ENCODE measurements at places on chromosomes 12 and 14.

- no peak for DNase-seq
Measured at GRCh38 chr14:104123879-104124278, 14.5 kb upstream of the KIF26A start.

- DNase-seq = no peak
Measured at GRCh38 chr14:77123381-77124325, 17.9 kb downstream of the ZDHHC22 start.

DNA sequence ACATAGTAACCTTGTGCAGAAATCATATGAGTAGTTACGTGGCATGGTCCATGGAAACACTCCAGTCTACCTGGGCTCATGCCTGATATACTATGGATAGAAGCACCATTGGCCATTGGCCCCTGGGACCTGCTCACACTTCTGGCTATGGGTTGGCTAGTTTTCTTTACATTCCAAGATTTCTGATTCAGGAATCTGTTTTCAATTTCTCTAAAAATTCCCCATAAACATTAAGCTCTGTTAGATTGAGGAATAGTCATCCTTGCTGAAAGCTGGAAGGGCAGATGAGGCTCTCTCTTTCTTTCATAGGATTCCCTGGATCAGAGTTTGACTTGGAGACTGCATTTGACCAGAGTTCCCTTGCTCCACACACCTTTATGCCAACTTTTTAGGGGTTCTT, 37.3 kb upstream of the RAP1B start:
- DNase-seq = no peak

- no peak for DNase-seq
Measured at GRCh38 chr12:104180374-104180773, 35.2 kb upstream of the TXNRD1 start.

GRCh38 chr14:28771168-28771567, 4.6 kb downstream of the FOXG1 start:
- no peak for DNase-seq

DNA sequence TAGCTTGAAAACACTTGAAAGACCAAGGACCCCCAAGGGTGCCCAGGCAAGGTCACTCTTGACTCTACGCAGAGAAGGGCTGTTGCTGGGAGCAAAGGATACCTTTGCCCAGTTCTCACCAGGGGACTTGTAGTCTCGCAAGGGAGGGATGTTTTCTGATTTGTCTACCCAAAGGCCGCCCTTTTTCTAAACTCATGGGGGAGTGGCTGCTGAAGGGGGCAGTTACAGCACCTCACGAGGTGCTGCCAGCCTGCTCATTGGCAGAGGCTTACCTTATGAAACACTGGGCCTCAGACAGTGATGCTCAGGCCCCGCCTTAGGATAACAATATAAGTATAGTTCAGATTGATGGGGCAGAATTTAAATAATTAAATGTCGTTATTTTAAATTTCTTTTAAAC, 107.0 kb downstream of the ETV6 start:
- DNase-seq = no peak

DNA sequence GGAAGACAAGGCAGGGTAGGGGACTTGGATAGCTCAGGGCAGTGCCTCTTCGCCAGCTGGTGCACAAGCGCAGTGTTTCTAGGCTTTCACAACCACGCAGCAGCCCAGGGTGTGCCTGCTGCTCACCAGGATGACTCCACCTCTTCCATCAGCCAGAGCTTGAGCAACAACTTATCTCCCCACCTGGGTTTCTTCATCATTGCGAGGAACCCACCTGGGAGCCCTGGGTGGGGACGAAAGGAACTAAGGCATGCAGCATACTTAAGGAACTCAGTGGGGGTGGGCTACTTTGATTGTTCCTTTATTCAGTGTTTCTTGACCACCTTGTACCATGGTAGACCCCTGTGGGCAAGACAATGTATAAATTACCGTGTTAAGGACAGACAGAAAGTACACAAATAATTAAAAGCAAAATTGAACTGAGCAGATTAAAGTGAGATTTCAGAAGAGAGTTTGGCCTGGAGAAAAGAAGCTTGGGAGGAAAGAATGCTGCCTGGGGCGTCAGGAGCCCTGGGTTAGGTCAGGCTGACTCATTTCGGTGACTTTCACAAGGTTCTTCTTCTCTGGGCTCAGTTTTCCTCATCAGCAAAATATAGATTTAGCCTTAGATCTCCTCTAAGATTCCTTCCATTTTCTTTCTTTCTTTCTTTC, 22.9 kb downstream of the KRT18 start:
- no peak for DNase-seq

DNA sequence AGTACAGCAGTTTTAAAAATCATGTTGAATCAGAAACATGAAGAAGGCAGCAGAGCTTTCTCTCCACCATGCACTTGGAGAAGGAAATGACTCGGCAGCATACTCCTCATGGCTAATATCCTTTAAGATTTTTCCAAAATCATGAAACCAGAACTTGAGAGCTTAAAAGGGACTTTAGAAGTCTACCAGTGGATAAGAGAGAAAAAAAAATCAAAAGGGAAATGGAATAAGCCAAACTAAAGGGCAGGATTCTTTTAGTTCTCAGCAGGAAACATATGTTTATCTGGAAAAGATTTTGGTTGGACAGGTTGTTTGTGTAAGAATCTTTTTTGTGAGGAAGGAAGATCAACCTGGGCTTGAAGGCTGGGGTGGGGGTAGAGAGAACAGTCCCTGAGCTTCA, 111.8 kb downstream of the PRKCH start:
- DNase-seq = no peak

DNA sequence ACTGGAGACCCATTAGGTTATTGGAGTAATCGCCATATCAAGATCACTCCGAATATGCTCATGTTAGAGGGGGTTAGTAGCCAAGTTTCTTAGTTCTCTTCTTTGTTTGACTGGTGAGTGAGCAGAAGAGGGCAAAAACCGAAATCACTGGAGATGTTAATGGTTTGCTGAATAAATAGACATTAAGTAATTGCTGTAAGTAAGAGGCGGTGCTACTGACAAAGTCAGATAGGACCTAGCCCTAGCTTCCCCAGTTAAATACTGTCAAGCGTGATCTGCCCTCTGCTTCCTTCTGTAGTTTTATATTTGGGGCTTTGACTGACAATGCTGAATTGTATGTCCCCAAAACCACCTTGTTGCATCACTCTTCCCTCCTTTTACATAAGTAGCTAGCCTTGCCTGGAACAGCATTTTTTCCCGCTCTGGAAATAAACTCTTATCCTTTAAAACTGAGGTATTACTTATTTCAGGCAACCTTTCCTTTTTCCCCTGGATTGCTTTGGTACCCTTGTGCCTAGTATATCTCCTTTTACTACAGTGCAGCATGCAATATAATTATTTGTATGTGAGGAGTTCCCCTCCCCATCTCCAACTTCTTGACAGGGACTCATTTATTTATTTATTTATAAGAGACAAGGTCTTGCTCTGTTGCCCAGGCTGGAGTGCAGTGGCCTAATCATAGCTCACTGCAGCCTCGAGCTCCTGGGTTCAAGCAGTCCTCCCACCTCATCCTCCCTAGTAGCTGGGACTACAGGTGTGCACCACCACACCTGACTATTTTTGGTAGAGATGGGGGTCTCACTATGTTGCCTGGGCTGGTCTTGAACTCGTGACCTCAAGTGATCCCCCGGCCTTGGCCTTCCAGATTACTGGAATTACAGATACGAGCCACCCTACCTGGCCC, 1.4 kb downstream of the SNRPF start:
- no peak for DNase-seq

- no peak for DNase-seq
Measured at GRCh38 chr14:103508521-103509329, 13.9 kb downstream of the CKB start.

- no peak for DNase-seq
Measured at GRCh38 chr12:48940181-48940580, 14.9 kb upstream of the FKBP11 start.

- DNase-seq = no peak
Measured at GRCh38 chr12:92516277-92516600, 186.6 kb upstream of the PLEKHG7 start.

DNA sequence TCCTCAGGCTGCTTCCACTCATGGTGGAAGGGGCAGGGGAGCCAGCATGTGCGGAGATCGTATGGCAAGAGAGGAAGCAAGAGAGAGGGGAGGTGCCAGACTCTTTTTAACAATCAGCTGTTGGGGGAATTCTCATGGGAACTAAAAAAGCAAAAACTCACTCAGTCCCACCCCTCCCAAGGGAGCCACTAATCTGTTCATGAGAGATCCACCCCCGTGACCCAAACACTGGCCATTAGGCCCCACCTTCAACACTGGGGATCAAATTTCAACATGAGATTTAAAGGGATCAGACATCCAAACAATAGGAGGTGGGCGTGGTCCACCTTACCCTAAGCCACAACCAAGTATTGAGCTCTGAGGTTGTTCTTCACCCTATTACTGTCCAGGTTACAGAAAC, 375.1 kb downstream of the GRIN2B start:
- no peak for DNase-seq

DNA sequence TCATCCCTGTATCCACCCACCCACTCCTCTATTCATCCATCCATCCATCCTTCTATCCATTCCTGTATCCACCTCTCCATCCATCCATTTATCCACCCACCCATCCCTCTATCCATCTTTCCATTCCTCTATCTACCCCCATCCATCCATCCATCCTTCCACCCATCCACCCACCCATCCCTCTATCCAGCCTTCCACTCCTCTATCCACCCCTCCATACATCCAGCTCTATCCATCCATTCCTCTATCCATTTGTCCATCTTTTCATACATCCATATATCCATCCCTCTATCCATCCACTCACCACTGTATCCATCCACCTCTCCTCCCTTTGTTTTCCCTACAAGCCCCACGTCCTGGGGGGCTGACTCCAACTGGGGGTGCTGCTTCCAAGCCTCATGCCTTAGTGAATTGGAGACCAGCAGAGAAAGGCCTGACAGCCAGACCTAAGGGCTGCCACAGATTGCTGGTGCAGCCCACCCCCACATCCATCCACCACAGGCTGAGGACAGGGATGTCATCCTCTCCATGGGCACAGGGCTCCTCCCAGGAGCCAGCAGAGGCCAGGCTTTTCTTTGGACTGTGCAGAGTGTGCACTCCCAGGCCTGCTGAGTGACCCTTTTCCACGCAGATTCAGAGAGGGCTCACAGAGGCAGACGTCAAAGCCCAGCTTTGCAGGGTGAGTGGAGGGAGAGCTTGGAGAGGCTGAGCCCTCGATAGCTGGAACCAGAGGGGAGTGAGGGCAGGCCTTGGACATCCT, 18.9 kb upstream of the GPR132 start:
- DNase-seq = no peak

GRCh38 chr12:124279846-124280360, 15.0 kb upstream of the RFLNA start:
- DNase-seq = no peak

DNA sequence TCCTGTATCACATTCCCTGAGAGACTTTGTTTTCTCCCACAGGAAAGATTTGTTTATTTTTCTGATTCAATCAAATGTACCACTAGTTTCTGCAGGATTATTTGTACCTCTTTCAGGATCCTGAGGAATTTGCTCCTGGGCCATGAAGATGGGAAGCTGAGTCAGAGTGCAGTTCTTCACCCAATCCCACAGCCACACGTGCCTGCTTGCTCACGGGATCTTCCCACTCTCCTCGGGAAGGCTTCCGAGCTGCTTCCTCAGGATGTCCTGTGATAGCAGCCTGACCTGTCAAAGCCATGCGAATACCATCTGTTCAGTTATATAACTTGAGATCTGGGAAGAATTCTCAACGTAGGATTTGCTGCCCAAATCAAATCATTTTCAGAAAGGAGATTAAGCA, 41.8 kb upstream of the HIF1A start:
- peak; percentile 77 for DNase-seq

DNA sequence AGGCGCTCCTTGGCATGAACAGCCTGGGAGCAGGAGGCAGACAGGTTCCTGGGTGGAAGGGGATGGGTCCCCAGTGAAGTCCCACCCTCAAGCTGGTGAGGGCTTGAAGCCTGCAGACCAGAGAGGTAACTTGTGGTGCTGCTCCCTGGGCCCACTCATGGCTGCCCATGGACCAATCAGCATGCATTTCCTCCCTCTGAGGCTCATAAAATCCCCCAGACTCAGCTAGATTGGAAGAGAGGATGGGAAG, 50.2 kb downstream of the A2M start:
- DNase-seq = no peak

DNA sequence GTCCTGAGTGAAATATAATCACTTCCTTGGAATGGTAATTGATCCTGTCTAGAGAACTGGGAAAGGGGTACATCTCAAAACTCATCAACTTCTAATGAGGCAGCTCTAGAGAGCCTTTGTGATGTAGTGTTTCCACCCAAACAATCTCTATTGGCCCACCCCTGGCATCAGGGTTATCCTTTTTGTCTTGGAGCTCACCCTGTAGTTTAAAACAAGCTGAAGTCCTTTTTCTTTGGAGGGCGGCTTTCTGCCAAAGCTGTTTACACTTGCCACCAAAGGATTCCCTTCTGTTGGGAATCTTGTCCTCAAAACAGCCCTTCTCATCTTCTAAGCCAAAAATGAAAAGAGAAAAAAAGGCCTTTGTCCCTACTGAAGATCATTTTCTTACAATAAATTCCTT, 60.6 kb upstream of the GTF2A1 start:
- DNase-seq = no peak

GRCh38 chr14:96233661-96234060, 22.3 kb upstream of the BDKRB1 start:
- DNase-seq = no peak

GRCh38 chr12:53077030-53077429, 2.2 kb downstream of the SPRYD3 start:
- no peak for DNase-seq

- DNase-seq = no peak
Measured at GRCh38 chr12:68336889-68337303, 4.7 kb upstream of the MDM1 start.

DNA sequence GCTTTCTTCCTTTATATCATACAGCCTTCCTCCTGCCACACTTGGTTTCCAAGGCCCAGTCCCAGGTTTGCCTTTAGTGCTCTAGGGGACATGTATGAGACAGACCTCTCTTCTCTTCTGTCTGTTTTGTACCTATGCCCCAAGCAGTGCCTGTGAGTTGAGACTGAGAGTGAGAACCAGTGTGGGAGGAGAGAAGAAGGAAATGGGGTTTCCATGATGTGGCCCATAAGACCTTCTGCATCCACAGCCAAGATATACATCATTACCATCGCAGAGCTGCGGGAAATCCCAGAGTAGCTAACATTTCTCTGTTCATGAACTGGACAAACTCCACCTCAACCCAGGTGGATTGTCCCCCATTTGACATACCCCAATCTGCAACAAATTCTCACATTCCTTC, 2.8 kb downstream of the TESPA1 start:
- DNase-seq = no peak

Data from NCI-H524 (cell line).